ENCODE measurements at places on chromosomes 4 and X.
A peak's percentile ranks its signal among the peaks of the same experiment; 100 is the strongest.

DNA sequence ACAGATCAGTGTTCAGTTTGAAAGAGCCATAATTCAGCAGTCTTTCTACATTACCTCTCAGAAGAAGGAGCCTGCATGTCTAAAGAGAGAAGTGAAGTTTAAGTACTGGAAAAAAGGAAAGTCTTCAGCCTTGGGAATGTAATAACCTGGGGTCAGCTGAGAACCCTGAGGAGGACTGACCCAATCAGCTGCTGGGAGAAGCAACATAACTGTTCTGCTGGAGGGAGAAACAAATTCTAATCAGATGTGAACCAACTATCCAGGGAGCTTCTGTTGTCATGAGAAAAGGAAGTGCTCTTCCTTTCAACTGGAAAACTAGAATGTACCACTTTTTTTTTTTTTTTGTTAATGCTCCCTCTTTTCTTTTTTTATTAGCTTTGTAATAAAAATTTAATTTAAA lies 64.5 kb upstream of the PDE5A start:
- no peak for DNase-seq

- DNase-seq, result no peak
These were observed 97.7 kb downstream of the DGKK start for GRCh38 chrX:50372966-50373365.

- peak; percentile 52 for DNase-seq
These were observed 67.8 kb downstream of the NBDY start for GRCh38 chrX:56796641-56797395.

DNA sequence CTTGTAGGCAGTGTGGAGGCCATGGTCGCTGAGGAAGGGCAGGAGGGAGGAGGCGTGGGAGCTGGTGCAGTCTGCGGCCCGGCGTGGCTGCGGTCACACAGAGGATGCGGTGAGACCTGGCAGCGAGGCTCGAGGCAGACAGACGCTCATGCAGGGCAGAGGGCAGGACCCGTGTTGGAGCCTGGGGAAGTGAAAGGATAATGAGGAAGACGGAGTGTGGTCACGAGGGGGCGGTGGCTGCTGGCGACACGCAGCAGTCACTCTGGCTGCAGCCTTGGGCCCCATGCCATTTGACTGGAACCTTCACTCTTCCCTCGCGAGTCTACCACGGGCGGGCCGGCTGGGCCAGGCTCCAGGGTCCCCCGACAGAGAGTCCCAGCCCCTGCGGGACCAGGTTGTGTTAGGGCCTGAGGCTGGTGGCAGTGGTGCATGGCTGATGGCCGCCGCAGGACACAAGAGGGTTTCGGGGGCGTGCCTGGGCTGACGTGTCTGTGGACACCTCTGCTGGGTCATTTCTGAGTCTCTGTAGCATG lies 68.8 kb upstream of the HGFAC start:
- DNase-seq, result no peak

Measured in vagina (tissue), 2 donors.